ENCODE measurements at places on chromosomes 16 and 17.

- H3K27me3 ChIP-seq, result no peaks in the 10 kb centered on the region
- DNase-seq, result no peak
- H3K4me3 ChIP-seq, result peak overlapping the region; percentile 88
- H3K4me1 ChIP-seq, result peaks cover 87% of the 10 kb centered on the region
- no peaks in the 10 kb centered on the region for H3K36me3 ChIP-seq
These were observed 19.2 kb upstream of the ZFHX3 start for GRCh38 chr16:73066927-73067670.

DNA sequence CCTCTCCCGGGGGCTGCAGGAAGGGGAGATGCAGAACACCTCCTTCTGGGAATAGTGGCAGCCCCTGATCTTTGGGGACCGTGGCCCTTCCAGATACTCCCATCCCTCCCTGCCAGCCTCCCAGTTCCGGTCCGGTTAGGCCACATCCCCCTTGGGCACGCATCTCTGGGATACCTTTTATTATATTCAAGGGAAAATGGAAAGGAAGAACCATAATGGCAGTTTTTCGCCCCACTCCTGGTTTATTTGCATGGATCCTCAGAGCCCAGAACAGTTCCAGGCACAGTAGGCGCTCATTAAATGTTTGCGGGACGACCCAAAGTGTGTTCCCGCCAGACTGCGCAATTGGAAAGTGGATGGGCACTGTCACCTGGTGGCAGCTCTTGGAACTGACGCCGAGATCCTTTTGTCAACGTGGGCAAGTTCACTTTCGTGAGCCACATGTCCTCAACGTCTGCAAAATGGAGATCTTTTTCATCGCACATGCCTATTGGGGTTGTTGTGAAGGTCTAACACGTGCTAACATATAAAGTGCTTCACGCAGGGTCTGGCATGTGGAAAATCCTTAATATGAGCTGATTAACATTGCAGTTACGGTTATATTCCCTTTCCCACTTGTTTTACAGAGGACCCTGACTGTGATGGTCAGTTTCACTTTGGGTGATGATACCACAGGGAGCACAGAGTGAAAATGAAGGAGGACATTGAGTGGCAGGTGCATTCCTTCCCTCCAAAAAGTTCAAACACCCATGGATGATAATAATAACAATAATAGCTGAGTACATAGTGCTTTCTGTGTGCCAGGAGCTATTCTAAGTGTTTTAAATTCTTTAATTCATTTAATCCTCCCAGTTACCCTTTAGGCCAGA lies 1.7 kb upstream of the GPRC5B start:
- DNase-seq, result peak; percentile 72
- no peak overlapping the region for H3K27ac ChIP-seq
- peaks cover 41% of the 10 kb centered on the region for H3K27me3 ChIP-seq
- peaks cover 36% of the 10 kb centered on the region for H3K4me1 ChIP-seq
- H3K36me3 ChIP-seq, result no peaks in the 10 kb centered on the region
- H3K4me3 ChIP-seq, result peak overlapping the region; percentile 59

GRCh38 chr16:77353587-77354263 lies 81.1 kb downstream of the ADAMTS18 start:
- H3K27ac ChIP-seq, result no peak overlapping the region
- H3K4me3 ChIP-seq, result no peak overlapping the region
- H3K36me3 ChIP-seq, result no peaks in the 10 kb centered on the region
- no peak for DNase-seq
- no peaks in the 10 kb centered on the region for H3K4me1 ChIP-seq

GRCh38 chr16:27473101-27473900 lies 71.3 kb downstream of the IL21R start:
- H3K27me3 ChIP-seq, result no peaks in the 10 kb centered on the region
- peaks cover 100% of the 10 kb centered on the region for H3K36me3 ChIP-seq
- no peak overlapping the region for H3K27ac ChIP-seq
- DNase-seq, result no peak
- H3K4me1 ChIP-seq, result no peaks in the 10 kb centered on the region

DNA sequence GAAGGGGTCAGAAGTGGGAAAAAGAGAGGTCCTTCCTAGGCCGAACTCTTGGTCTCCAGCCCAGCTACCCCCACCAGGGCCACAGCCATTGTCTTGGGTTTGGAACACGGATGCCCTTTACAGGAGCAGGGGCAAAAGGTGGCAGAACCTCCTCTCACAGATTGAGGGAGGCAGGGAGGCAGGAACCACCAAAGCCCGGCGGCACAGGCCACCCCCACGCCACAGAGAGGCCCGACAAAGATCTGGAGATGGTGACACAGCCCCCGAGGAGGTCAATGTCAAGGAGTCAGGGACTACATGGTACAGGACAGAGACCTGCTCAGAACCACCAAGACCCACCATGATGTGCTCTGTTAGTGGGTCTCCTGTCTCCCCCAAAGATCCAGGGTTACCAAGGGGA lies 44.4 kb upstream of the DLX4 start:
- H3K27me3 ChIP-seq, result peaks cover 20% of the 10 kb centered on the region
- no peak for DNase-seq
- no peak overlapping the region for H3K27ac ChIP-seq
- no peak overlapping the region for H3K4me3 ChIP-seq

DNA sequence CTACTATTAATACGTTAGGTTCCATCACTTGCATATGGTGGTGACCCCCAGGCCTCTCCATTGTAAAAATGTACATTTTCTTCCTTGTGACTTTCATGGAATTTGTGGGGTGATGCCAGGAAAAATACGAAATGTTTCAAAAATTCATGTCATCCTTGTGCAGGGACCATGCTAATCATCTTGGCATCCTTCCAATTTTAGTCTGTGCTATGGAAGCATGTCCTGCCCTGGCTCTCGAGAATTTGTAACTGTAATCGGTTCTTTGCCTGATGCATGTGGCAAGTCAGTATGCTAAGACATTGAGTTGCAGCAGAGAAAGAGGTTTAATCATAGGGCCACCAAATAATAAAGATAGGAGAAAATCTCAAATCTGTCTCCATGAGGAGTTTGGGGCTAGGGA lies 14.3 kb upstream of the GINS3 start:
- H3K36me3 ChIP-seq, result no peaks in the 10 kb centered on the region
- no peak overlapping the region for H3K4me3 ChIP-seq
- H3K27ac ChIP-seq, result no peak overlapping the region
- H3K27me3 ChIP-seq, result no peaks in the 10 kb centered on the region
- H3K4me1 ChIP-seq, result no peaks in the 10 kb centered on the region

All from tibial artery (tissue), 4 donors.